Stimulated activated memory B cell treated with anti-CD40 and anti-IgM and Interleukin-4, amounts not matched to agents 10 μg/mL and 1 μg/mL and 100 μg/mL, for 72 hours (primary cell): ENCODE measurements at places on chromosomes 12 and 14.

DNA sequence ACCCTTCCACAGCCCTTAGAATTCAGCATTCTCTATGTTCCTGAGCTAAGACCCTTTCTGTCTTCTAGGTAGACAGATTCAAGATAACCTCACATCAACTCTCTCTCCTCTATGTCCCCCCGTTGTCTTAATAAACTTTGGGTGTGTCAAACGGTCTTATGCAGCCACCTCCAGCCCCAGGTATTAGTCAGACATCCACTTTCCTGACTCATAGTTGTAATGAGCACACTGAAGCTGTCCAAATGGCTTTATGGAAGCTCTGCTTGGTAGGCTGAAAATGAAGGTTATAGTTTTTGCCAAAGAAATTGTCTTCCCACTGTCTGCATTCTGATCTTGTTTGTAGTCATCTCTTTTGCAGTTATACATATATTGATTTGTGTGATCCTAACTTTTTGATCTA, 482.0 kb downstream of the RMST start:
- ATAC-seq, result no peak

DNA sequence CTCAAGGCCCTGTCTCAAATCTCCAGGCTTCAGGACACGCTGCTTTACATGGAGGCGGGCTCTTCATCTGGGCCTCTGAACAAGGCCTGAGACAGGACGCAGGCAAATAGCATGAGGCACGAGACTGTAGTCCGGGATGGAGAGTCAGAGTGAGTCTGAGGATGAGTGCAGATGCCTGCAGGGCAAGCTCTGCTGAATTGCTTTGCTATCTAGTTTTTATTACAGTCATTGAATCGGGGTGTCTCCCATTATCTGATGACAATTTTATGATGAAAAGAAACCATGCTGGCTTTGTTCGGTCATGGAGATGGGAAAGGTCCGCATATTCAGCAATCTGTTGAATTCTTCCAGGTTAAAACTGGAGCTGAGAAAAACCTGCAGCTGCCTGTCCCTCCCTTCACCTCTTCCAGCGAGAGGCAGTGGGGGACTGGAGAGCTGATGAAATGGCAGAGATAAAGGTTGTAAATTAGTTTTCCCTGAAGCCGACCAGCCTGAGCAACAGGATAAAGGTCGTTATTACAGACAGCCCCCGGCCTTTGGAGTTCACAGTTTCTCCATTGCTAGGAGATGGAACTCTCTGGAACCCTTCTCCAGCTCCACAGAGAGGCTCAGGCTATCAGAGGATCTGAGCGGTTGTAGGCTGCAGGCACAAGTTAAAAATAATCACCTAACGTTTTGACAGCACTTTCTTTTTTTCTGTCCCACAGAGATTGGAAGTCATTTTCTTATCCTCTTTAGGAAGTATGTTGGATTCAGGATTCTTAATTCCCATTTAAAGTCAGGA, 1.3 kb upstream of the ADGRD1 start:
- no peak for ATAC-seq

GRCh38 chr12:48336564-48336963, 14.2 kb downstream of the ZNF641 start:
- no peak for ATAC-seq

DNA sequence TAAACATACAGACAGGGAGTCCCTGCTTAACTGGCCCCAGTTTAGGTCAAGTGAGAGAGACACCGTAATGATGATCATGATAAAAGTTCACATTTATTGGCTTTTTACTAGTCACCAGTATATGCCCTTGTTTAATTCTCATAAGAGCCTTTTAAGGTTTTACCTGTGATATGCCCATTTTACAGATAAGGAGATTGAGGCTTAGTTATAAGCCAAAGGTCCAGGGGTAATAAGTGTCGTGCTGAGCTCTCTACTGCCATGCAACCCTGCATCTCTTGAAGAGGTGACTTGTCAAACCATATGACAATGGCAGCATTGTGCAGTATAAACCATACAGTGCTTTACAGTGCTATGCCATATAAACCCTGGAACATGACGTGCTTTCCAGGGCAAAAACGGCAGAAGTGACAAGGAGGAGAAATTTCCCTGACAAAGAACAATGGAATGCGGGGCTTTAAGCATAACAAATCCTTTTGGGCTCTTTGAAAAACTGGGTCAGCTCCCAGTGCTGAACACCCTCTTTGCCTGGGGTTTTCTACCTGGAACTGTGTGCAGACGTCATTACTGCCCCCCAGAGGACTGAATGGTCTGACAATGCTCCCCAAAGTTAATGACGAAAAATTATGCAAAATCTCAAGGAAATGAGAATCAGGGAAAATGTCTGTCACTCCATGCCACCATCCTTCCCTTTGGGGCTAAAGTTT, 59.7 kb upstream of the C14orf132 start:
- no peak for ATAC-seq

- peak; percentile 78 for ATAC-seq
These were observed 458.8 kb downstream of the TMEM117 start for GRCh38 chr12:44294649-44295048.

- ATAC-seq, result no peak
These were observed 10.1 kb downstream of the CHST11 start for GRCh38 chr12:104466709-104467345.

GRCh38 chr12:92064422-92064821, 81.2 kb downstream of the BTG1 start:
- no peak for ATAC-seq

DNA sequence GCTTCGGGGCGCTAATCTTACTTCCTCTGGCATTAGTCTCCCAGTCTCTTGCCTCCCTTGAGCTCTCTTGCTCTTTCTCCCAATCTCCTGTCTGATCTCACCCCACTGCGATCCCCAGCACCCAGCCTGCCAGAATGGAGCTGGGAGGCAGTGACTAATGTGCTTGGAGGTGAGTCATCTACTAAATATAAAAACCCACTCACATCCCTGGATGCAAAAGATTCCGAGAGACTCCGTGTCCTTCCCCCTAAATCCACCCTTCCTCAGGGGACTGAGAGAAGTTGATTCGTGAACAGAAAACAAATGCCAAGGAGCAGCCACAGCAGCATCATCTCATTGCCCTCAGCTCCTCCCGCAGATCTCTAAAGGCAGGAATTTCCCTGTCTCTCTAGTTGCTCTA, 45.7 kb upstream of the KCNA5 start:
- no peak for ATAC-seq

DNA sequence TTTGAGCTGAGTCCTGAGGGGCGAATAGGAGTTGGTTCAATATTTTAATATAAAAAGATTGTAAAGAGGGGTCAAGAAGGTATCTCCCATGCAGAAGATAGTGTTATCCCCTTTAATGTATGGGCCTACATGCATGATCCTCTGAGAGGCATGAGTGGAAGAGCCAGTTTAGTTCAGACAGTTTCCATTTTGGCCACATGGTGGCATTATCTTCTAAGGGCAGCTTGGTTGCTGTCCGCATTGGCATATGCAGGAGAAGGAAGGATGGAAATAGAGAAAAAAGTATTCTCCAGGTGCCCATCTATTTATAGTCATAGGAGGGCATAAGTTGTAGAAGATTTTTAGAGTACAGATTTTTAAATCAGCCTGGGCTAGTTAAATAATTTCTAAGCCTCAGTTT, 5.4 kb downstream of the SAMD4A start:
- ATAC-seq, result no peak

- no peak for ATAC-seq
These were observed 193.7 kb downstream of the KIF26A start for GRCh38 chr14:104331871-104332605.

- no peak for ATAC-seq
These were observed 217.9 kb upstream of the PWP1 start for GRCh38 chr12:107467716-107468115.

DNA sequence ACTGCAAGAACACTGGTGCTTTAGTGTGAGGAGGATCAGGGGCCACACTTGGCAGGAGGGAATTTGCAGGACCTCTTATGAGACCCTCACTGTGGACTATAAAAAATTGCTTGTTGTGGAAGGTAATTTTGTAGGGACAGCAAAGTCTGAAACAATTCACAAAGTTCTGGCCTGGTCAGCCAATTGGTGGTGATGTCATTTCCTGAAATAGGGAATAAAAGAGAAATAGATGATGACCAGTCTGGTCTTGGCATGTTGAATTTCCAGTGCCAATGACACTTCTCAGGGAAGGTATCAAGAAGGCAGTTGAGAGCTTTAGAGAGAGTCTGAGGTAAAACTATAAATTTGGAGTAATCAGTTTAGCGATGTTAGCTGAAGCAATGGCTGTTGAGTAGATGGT, 129.3 kb upstream of the LMNTD1 start:
- ATAC-seq, result no peak

DNA sequence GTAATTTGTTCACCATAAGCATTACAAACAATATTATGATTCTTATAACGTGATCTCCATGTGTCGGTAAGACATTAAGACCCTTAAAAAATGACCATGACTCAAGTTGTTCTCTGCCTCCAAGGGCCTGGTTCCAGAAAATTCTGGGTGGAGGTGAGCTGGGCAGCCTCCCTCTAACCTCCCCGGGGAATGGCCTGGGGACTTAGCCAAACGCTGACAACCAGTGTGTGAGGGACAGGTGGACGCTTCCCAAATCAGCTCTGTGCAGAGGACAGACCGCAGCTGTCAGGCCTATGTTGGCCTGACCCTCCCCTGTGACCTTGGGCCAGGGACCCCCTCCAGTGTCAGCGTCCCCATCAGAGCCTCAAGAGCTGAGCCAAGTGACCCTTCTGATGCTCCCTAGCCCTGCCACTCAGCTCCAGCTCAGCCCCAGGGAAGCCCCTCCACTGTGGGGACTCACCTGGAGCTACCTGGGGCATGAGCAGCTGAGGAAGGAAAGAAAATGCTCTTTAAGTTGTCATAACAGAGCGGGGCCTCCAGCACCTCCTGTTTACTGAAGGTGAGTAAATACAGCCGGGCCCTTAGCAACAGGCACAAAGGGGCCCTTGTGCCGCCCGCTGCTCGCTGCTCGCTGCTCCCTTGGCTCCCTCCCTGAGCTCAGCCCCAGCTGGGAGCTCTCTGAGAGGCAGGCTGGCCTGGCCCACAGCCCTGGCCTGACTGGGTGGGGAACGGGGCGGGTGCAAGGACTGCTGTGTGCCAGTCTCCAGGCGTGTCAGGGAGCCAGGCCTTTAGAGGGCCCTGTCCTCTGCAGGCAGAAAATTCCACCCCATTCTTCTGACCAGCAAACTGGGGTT, 116.6 kb downstream of the CALM1 start:
- ATAC-seq, result no peak

DNA sequence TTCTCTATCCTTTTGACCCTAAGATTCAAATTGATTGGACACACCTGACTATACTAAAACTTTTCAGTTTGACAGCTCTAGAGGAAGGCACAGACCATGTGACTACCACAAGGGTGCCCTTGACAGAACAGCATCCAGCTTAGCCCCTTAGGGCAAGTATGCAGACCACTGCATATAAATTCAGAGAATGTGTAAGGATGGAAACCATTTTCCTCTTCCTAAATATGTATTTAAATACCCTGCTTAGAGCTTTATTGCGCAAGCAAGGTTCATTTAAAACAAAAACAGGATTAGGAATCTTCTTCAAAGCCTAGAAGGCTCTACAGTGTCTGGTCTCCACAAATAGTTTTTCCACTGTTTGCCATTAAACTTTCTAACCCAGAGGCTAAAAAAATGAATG, 202.8 kb downstream of the MED13L start:
- ATAC-seq, result no peak

GRCh38 chr14:100304825-100305323, 1.4 kb downstream of the SLC25A29 start:
- ATAC-seq, result no peak

GRCh38 chr12:108173892-108174291, 44.8 kb downstream of the WSCD2 start:
- ATAC-seq, result no peak

DNA sequence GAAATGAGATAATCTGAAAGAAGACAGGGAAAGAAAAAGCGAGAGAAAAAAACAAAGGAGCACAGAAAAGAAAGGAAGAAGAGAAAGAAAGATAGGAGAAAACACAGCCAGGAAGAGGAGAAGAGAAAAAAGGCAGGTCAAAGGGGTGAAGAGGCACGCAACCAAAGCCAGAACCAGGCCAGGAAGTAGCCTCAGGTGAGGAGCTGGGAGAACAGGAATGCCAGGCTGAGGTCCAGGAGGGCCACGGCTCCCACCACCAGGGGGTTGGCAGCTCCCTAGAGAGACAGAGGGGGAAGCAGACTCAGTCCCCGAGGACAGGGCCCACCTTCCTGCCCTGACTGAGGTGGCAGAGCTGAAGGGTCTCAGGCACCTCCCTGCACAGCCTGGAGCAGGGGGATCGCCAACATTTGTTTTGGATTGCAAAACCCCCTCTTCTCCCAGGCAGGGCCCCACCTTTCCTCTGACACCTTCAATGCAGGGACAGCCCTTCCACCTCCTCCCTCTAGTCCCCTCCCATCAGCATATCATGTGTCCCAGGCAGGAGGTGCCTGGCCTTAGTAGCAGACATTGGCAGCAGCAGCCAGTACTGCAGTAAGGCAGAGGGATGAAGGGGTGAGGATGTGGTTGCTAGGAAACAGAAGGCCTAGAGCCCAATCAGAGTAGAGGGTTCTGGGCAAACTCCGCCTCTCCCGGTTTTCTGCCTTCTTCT, 2.0 kb upstream of the AP1G2 start:
- no peak for ATAC-seq

- peak; percentile 64 for ATAC-seq
These were observed 2.7 kb upstream of the CDKN1B start for GRCh38 chr12:12714276-12715021.

DNA sequence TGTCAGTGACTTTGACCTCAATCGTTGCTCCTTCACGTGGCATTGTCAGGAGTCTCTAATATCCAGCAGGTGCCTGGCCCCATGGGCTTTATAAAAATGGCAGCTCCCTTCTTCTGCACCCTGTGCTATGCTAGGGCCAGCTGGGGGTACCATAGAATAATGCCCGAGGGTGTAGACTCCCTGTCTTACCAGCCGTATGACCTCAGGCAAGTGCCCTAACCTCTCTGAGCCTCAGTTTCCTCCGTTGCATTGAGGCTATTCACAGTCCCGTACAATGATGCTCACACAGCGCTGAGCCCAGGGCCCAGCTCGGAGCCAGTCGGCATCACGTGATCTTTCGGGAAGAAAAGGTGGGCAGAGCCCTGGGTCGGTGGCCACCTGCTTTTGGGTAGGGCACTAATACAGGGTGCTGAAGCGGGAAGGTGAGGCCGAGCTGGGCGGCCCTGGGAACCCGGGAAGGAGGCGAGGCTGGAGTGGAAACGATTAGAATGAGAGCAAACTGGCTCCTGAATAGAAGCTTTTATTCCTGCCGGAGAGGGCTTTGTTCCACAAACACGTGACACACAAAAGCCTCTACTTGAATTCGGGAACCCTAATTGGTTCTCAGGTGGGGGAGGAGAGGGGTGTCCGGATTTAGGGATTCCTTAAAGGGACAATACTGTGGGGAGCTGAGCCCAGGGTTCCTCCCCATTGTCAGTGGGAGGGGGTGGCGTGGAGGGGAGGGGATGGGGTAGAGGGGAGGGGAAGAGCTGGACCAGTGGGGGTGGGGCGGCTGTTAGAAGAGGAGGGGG, 19.9 kb upstream of the MSI1 start:
- no peak for ATAC-seq

GRCh38 chr12:113228394-113229028, 7.2 kb downstream of the TPCN1 start:
- no peak for ATAC-seq

GRCh38 chr14:65787461-65787860, 374.9 kb downstream of the FUT8 start:
- ATAC-seq, result no peak
